Right atrium auricular region (tissue), 2 donors: ENCODE measurements at places on chromosomes 5 and 9.

- DNase-seq = peak; percentile 40
- H3K4me3 ChIP-seq = no peak overlapping the region
- H3K27ac ChIP-seq = no peak overlapping the region
- H3K36me3 ChIP-seq = no peaks in the 10 kb centered on the region
- H3K4me1 ChIP-seq = no peaks in the 10 kb centered on the region
- no peaks in the 10 kb centered on the region for H3K27me3 ChIP-seq
Observed at GRCh38 chr5:6584727-6585126, 48.1 kb downstream of the NSUN2 start.

DNA sequence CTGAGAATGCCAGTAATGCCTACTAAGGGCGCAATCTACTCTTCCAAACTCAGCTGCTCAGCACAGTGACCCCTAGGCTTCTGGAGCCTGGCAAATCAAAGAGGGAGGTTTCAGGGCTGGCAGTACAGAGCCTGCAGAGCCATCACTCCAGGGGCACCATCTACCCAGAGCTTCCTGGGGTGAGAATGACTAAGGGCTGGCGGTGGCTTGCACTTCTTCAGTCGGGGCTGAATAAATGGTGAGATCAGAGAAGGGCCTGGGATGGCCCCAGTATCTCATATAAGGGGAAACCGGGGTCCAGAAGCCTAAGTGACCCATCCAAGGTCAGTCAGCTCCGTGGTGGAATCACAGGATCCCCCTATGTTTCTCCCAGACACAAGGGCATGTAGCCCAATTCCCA is 5.3 kb downstream of the SH3PXD2B start:
- no peak for DNase-seq
- H3K4me1 ChIP-seq = peaks cover 61% of the 10 kb centered on the region
- H3K4me3 ChIP-seq = no peak overlapping the region
- H3K27me3 ChIP-seq = no peaks in the 10 kb centered on the region
- H3K36me3 ChIP-seq = no peaks in the 10 kb centered on the region
- no peak overlapping the region for H3K27ac ChIP-seq

DNA sequence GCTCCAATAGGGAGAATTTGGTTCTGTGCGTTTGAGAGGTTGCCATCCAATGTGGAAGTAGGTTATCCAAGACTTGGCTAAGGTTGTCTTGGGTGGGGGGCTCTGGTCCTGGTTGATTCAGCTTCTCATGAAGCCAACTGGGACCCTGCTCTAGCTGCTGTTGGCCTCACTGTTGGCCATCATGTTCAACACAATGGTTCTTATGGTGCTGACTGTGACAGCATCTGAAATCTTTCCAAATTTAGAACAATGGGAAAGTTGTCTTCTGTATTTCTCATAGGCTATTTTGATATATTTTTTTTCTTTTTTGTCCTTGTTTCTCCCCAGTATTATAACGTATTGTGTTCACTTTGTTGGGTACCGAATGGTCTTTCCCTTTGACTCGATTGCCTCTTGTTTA is 71.9 kb downstream of the GDNF start:
- no peaks in the 10 kb centered on the region for H3K27me3 ChIP-seq
- no peak overlapping the region for H3K4me3 ChIP-seq
- DNase-seq = no peak
- H3K36me3 ChIP-seq = no peaks in the 10 kb centered on the region
- no peaks in the 10 kb centered on the region for H3K4me1 ChIP-seq
- no peak overlapping the region for H3K27ac ChIP-seq

GRCh38 chr5:37506722-37507121 is 127.6 kb downstream of the WDR70 start:
- no peak overlapping the region for H3K27ac ChIP-seq
- H3K4me1 ChIP-seq = no peaks in the 10 kb centered on the region
- no peaks in the 10 kb centered on the region for H3K27me3 ChIP-seq
- no peaks in the 10 kb centered on the region for H3K36me3 ChIP-seq

DNA sequence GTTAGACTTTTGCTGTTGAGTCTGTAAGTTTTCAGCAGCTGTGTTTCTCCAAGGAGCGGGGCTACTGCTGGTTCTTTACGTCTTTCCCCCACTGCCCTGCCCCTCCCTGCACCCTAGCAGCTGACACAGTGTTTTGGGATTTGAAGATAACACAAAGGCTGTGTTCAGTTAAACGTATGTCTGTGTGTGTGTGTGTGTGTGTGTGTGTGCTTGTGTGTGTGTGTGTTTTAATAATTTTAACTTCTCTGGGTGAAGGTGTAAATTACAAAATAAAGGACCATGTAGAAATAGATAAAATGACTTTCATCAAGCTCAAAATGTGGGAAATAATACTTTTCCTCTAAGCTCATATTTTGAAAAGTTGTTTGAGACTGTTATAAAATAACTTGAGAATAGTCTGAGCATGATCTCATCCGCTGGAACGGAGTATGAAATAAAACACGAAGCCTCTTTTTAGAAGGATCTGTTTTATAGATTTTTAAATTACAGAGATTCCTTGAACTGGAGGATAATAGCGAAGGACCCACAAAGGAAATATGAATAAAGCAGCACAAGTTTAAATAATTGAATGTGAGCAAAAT is 10.9 kb downstream of the ABL1 start:
- H3K27ac ChIP-seq = peak overlapping the region; percentile 83
- H3K27me3 ChIP-seq = no peaks in the 10 kb centered on the region
